ENCODE measurements at places on chromosomes 4 and X. TPM values are rescaled to one million over a fixed set of nuclear protein-coding genes. Genes with fewer than 3 reads are reported as not detected.
A peak's percentile ranks its signal among the peaks of the same experiment; 100 is the strongest.

DNA sequence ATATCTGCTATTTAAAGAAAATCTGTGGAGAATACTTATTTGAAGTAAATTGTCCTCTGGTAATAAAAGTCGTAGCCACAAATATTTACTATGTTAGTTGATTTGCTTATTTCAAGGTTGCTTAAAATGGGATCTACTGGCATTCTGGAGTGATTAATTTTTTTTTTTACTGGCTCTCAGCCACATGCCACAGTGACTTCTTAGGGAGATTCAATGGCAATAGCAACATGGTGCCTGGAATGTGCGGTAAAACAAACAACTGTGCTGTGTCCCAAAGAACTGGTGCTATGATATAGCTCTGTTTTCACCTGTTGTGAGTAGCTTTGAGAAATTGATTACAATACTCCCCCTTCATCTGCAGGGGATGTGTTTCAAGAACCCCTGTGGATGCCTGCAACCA, 324.3 kb downstream of the GPAT3 start:
- DNase-seq: no peak

- no peak for DNase-seq
These were observed 66.3 kb downstream of the WWC2 start for GRCh38 chr4:183165376-183165775.

GRCh38 chr4:48439988-48440387, 43.2 kb upstream of the SLC10A4 start:
- DNase-seq: no peak

- no peak for DNase-seq
These were observed 14.7 kb downstream of the GBA3 start for GRCh38 chr4:22707390-22707789.

DNA sequence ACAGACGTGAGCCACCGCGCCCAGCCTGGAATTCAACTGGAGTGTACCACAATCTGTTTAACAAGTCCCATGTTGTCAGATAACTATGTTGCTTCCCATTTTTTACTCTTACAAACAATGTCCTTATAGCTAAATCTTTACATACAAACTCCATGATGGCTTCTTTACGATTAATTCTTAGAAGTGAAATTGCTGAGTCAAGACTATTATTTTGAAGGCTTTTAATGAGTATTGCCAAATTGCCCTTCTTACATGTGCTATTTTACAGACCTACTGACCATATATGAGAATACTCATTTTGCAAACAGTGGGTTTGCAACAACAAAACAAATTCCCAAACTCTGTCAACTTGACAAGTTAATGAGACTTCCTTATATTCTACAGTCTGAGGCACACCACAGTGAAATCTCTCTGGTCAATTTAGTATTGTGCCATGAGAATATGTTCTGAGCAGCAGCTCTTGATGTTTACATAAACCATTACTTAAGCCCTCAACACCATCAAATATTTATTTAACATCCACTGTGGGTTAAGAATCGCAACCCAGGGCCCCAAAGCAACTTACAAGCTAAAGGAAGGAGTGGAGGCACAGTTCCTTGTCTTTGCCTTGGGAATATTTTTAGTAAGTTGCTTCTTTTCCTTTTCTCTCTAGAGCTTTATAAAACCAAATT, 128.5 kb downstream of the SPRY1 start:
- no peak for DNase-seq

- DNase-seq: no peak
These were observed 112.9 kb upstream of the PJA1 start for GRCh38 chrX:69278031-69278687.

DNA sequence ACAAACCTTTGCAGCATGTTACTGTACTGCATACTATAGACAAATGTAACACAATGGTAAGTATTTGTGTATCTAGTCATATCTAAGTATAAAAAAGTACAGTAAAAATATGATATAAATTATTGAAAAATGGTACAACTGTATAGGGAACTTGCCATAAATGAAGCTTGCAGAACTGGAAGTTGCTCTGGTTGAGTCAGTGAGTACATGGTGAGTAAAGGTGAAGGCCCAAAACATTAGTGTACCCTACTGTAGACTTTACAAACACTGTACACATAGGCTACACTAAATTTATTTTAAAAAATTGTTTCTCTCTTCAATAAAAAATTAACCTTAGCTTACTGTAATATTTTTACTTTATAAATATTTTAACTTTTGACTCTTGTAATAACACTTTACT, 25.8 kb downstream of the SPIN3 start:
- no peak for DNase-seq

GRCh38 chrX:10525381-10526120, 94.8 kb downstream of the MID1 start:
- DNase-seq: no peak

DNA sequence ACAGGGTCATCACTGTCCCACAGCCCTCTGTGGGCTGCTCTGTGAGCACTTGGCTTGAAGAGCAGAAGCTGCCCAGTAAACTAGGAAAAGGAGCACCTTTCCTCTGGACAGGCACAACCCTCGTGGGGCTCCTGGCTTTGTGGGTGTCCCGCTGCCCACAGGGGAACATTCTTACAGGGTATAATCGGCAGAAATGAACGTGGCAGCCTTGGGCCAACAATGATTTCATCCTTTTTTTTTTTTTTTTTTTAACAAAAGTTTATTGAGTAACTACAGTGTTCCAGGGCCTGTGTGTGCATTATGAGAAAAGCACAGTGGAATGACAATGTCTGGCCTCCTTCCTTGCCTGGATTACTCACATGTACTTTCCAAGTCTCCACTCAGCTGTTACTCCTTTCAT, 197.2 kb downstream of the PDGFC start:
- peak; percentile 69 for DNase-seq

DNA sequence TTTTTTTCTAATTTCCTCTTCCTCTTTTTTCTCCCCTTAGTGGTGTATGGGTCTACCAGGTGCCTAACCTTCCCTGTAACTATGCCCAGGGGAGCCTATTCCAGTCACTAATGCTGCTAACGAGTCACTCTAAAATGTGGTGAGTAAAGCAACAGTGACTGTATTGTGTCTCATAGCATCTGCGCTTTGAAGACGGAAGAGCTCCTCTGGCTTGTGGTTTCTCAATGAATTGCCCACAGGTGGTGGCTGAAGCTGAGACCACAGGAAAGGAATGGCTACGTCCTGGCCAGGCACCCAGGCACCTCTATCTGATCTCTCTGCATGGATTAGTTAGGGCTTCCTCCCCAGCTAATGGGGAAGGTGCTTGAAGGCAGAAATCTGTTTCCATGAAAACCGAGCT, 763.5 kb upstream of the FRG1 start:
- no peak for DNase-seq

- no peak for DNase-seq
These were observed 2.2 kb downstream of the CLCN3 start for GRCh38 chr4:169622566-169622965.

DNA sequence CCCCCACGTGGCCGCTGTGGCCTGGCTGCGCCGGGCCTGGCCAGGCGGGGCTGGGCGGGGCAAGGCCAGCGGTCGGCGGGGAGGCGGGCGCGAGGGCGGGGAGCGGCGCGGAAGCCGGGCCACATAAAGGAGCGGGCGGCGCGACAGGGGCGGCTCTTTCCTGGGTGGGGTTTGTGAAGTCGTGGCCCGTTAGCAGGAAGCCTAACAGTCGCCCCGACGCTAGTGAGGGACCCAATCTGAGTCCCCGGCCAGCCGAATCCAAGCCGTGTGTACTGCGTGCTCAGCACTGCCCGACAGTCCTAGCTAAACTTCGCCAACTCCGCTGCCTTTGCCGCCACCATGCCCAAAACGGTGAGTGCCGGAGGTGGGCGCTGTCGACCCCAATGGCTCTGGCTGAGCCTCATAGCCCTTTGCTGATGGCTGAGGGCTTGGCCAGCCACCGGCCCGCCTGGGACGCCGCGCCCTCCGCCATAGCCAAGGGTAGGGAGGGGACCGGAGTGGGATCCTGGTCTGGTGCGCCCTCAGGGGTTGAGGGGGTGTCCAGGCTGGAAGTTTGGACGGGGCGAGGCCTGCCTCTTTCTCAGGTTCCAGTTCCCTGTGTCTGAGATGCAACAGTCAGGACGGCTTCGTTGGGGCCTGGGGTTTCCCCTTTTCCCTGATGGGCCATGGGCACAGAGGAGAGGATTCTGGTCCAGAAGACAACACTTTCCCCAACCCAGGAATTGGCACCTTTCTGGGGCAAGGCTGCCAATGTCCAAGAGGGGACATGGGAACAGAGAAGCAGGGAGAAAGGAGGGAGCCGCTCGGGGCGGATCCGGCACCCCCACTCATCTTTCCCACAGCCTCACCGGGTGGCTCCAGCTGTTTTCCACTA, at the start of gene MSN:
Gene MSN, plus strand, starts transcription at position 152 of the 874 bp plus-strand sequence. Its CDS starts 188 bp downstream, at position 340.
- DNase-seq: peak; percentile 61

GRCh38 chr4:158722291-158722916, 792 bp downstream of the PPID start:
- peak; percentile 32 for DNase-seq

DNA sequence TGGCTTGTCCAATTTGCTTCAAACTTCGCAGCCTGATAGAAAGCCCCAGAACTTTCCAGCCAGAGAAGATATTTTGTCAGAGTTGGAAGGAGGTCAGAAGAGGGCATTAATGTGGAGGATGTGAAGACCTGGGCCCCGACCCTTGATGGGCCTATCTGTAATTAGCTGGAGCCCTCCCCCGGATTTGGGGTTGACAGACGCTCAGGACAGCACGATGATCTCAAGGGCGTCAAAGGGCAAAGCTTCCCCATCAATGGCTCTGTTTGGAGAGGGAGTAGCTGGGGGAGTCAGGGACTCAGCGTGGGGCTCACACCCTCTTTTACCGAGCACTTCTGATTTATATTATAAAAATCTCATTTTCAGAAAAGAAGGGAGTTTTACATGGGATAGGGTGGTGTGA, 59.0 kb upstream of the PPP2R3B start:
- no peak for DNase-seq

DNA sequence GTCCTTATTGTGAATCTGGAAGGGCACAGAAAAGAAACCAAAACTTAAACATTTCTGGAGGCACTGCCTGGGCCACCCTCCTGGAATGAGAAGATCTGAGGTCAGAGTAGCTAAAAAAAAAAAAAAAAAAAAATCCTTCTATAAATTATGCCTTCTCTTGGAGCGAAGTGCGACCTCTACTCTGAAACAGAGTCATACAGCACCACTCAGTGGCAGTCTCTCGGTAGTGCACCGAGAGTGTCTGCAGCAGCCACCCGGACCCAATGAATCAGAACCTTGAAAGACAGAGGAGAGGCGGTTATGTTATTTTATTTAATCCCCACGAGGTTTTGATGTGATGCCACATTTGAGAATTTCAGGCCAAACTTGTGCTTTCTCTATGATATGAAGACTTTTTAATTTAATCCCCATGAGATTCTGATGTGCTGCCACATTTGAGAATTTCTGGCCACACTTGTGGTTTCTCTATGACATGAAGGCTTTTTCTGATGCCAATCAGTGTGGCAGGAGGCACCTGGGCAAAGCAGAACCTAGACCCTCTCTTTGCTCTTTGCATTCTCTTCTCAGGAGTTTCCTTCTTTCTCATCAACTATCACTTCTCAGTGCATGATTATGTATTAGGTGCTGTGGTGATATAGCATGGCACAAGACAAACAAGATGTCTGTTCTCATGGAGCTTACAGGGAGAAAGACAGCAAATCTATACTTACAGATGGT, 5.6 kb upstream of the CT47C1 start:
- DNase-seq: peak; percentile 59

GRCh38 chrX:40474205-40474626, 106.6 kb upstream of the ATP6AP2 start:
- DNase-seq: peak; percentile 82

DNA sequence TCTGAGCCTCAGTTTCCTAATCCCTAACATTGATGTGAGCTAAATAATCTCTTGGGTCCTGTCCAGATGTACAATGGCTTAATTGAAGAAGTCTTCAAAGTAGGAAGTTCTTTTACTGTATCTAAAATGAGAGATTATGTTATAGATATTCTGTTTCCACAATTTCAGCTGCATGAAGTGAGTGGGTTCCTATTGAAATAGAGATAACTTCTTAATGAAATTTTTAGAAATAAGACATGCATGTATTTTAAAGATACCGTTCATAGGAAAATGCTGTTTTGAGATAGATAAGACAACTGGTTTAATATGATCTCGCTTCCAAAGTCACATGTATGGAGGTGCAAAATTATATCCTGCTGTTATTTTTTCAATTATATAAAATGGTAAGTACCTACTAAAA, 71.9 kb downstream of the CLDN22 start:
- no peak for DNase-seq

DNA sequence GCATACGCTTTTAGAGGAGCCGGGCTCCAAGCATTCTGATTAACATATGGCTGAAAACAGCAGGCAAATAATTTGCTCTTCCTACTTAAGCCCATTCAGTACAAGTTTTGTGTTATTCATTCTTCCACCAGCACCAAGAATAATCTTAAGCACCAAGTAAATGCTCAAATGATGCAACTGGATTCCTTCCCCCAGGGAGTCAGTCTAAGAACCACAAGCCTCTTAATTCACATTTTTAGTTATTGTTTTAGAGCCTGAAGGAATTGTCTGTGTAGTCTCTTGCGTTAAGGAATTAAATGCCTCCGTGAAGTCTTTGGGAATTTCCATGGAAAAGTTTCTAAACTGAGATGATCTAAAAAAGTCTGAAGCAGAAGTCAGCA, 61.5 kb upstream of the MAGEB2 start:
- DNase-seq: no peak

DNA sequence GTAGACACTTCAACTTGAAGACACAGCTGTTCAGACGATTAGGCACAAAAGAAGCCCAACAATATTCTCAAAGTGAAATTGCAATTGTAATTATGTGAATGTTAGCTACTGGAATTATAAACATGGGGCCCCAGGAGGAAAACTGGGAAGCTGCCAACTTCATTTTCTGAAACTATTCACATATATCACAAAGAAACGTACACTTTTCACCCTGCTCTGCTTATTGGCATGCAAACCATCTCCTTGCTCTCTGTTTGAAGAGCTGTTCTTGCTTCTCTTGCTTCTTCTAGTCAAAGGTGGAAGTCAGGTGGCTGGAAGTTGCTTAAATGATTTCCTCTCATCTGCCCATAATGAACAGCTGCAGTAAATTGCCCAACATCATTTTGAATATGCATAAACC, 320.1 kb downstream of the CFAP299 start:
- DNase-seq: no peak

- DNase-seq: no peak
These were observed 83.6 kb downstream of the PARM1 start for GRCh38 chr4:75016472-75016871.

- peak; percentile 97 for DNase-seq
These were observed 219.8 kb downstream of the ZNF674 start for GRCh38 chrX:46325312-46325877.

- DNase-seq: no peak
These were observed 33.8 kb downstream of the ENOX2 start for GRCh38 chrX:130869239-130869638.

The VSIG1 gene
- total RNA-seq: 0.91 TPM

The SPATA4 gene
- total RNA-seq: not detected

The STS gene
- 0.09 TPM for total RNA-seq

The GPRASP1 gene
- not detected for total RNA-seq

The TMPRSS11B gene
- not detected for total RNA-seq

The DRP2 gene
- total RNA-seq: not detected

The TLL1 gene
- total RNA-seq: 10.3 TPM

The FNIP2 gene
- total RNA-seq: 20.9 TPM

The RWDD4 gene
- 18.6 TPM for total RNA-seq

The FRYL gene
- 10.6 TPM for total RNA-seq

The RPS6KA6 gene
- 4.0 TPM for total RNA-seq
